ENCODE measurements at places on chromosomes 4 and X. TPM values are rescaled to one million over a fixed set of nuclear protein-coding genes. Genes with fewer than 3 reads are reported as not detected.

TMEM184C gene
- total RNA-seq: 24.6 TPM

HTN1 gene
- not detected for total RNA-seq

- H3K4me3 ChIP-seq: no peak overlapping the region
- no peak overlapping the region for H3K27ac ChIP-seq
- no peak for DNase-seq
- no peaks in the 10 kb centered on the region for H3K27me3 ChIP-seq
- H3K36me3 ChIP-seq: no peaks in the 10 kb centered on the region
- H3K4me1 ChIP-seq: peaks cover 9% of the 10 kb centered on the region
These were observed 9.7 kb downstream of the PDZD4 start for GRCh38 chrX:153820601-153821000.

GRCh38 chrX:2576793-2577192 lies 76.0 kb upstream of the DHRSX start:
- H3K4me3 ChIP-seq: no peak overlapping the region
- no peaks in the 10 kb centered on the region for H3K36me3 ChIP-seq
- no peaks in the 10 kb centered on the region for H3K27me3 ChIP-seq
- 0 out of 2 replicates have a peak overlapping the region, but pooled peaks have one; percentile 6 for H3K27ac ChIP-seq

- H3K27ac ChIP-seq: peak overlapping the region; percentile 45
- no peak for DNase-seq
- no peak overlapping the region for H3K4me3 ChIP-seq
These were observed 291.6 kb upstream of the HS3ST1 start for GRCh38 chr4:11720292-11720691.

- H3K27ac ChIP-seq: no peak overlapping the region
- H3K27me3 ChIP-seq: no peaks in the 10 kb centered on the region
- no peaks in the 10 kb centered on the region for H3K36me3 ChIP-seq
- H3K4me3 ChIP-seq: no peak overlapping the region
- no peak for DNase-seq
These were observed 50.6 kb upstream of the ACSL4 start for GRCh38 chrX:109783701-109784079.

DNA sequence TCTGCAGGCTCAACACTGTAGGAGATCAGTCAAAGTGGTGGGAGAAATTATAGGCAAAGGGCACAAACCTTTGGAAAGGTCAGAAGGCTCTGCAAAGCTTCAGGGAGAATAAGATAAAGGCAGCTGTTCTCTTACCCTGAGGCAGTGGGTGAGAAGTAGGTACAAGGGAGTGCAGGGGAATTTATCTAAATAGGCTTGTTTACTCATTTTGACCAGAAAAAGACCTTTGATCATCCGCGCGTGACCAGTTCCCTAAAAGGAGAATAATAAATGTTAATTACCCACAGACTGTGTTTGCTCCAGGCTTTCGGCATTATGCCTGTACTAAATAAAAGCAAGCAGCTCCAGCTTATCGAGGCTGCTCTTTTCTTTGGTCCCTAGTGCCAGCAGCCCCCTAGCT lies 9.3 kb downstream of the FGFBP2 start:
- H3K27ac ChIP-seq: no peak overlapping the region
- H3K27me3 ChIP-seq: no peaks in the 10 kb centered on the region
- DNase-seq: no peak
- H3K36me3 ChIP-seq: no peaks in the 10 kb centered on the region
- H3K4me3 ChIP-seq: no peak overlapping the region
